Stimulated activated CD4-positive, alpha-beta T cell treated with anti-CD3 and anti-CD28 coated beads, Interleukin-2, amount 100 ng/mL, for 48 hours (primary cell): ENCODE measurements at places on chromosomes 1 and 21.

DNA sequence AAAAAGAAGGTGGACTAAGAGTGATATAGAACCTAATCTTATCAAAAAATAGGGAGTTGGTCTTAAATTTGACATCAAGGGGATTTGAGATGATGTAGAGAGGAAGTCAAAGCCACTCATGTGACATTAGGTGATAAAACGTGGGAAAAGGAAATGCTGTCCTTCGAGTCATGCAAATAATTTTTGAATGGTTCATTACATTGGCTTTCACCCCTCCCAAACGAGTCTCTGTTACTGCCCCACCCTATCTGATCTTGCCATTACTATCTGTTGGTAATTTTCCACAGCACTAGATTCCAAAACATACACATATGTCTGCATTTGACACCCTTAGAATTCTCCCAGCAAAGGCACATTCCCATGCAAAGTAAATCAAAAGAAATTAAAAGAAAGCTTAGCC, 531.1 kb upstream of the ADAMTS5 start:
- DNase-seq: no peak

- no peak for DNase-seq
These were observed 7.1 kb upstream of the ZNF496 start for GRCh38 chr1:247338723-247339275.

- no peak for DNase-seq
These were observed 2.5 kb downstream of the KRTAP10-4 start for GRCh38 chr21:44576025-44576420.

DNA sequence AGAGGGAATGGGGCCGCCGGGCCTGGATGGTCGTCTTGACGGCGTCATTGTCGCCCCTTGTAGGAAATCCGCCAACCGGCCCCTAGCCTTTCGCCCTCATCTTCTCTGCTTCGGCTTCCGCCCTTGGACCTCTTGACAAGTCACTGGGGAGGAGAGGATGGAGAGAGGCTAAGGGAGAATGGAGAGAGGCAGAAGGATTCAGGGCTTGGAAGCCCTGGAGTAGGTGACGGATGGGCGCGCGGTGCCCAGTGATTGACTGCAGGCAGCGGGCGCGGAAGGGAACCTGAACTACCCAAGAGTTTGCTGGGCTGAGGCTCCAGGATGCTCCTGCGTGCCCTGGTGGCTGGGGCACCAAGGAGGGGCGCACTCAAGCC, 651 bp downstream of the PDE4B start:
- no peak for DNase-seq
